ENCODE measurements at places on chromosomes 1 and 21.

DNA sequence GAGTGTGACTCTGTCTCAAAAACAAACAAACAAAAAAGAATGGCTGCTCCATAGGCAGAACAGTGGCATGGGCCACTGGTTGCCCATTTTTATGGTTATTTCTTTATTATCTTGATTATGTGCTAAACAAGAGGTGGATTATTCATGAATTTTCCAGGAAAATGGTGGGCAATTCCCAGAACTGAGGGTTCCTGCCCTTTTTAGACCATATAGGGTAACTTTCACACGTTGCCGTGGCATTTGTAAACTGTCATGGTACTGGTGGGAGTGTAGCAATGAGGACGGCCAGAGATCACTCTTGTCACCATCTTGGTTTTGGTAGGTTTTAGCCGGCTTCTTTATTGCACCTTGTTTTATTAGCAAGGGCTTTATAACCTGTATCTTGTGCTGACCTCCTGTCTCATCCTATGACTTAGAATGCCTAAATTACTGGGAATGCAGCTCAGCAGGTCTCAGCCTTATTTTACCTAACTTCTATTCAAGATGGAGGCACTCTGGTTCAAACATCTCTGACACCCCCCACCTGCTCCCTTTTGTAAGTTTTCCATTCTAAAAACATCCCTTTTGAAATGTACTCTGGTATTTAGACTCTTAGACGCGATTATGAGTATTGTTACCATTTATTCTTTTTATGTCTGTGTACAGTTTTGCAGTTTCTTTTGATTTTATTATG, 57.1 kb downstream of the RAVER2 start:
- no peaks in the 10 kb centered on the region for H3K27me3 ChIP-seq
- no peak overlapping the region for H3K4me3 ChIP-seq
- H3K27ac ChIP-seq: no peak overlapping the region

GRCh38 chr1:15062479-15063099, 91.0 kb upstream of the TMEM51 start:
- no peak overlapping the region for H3K4me3 ChIP-seq
- no peak for ATAC-seq
- H3K4me1 ChIP-seq: no peaks in the 10 kb centered on the region
- no peak overlapping the region for H3K27ac ChIP-seq
- H3K27me3 ChIP-seq: peaks cover 3% of the 10 kb centered on the region

GRCh38 chr1:162335126-162335525, 41.5 kb downstream of the SPATA46 start:
- no peak for ATAC-seq
- no peak overlapping the region for H3K4me3 ChIP-seq
- H3K4me1 ChIP-seq: no peaks in the 10 kb centered on the region
- H3K36me3 ChIP-seq: no peaks in the 10 kb centered on the region
- peaks cover 24% of the 10 kb centered on the region for H3K27me3 ChIP-seq

- no peaks in the 10 kb centered on the region for H3K4me1 ChIP-seq
- ATAC-seq: no peak
- no peaks in the 10 kb centered on the region for H3K27me3 ChIP-seq
- no peak overlapping the region for H3K27ac ChIP-seq
- no peaks in the 10 kb centered on the region for H3K36me3 ChIP-seq
These were observed 164.7 kb downstream of the NEGR1 start for GRCh38 chr1:72117621-72118020.

- ATAC-seq: no peak
- no peak overlapping the region for H3K4me3 ChIP-seq
- H3K36me3 ChIP-seq: no peaks in the 10 kb centered on the region
- no peaks in the 10 kb centered on the region for H3K27me3 ChIP-seq
- H3K4me1 ChIP-seq: no peaks in the 10 kb centered on the region
These were observed 253.3 kb downstream of the PLPP3 start for GRCh38 chr1:56326056-56326455.

- H3K36me3 ChIP-seq: no peaks in the 10 kb centered on the region
- H3K27ac ChIP-seq: peak overlapping the region; percentile 97
- no peaks in the 10 kb centered on the region for H3K27me3 ChIP-seq
- H3K4me3 ChIP-seq: peak overlapping the region; percentile 81
These were observed 26.9 kb downstream of the CD244 start for GRCh38 chr1:160835751-160836150.

DNA sequence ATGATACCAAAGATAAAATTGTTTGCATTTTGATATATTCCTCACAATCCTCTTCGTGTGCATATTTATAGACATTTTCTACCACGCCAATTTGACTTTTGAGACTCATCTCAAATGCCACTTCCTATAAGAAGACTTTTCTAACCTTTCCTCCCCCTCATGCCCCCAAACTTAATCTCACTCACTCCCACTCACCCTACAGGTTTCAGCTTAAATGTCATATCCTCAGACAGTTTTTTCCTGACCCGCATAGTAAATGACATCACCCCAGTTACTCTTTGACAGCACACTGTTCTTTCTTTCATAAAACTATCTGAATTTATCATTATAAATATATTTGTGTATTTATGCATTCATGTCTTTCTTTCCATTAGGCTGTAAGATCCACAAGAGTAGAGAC, 29.6 kb upstream of the RGS8 start:
- peak overlapping the region; percentile 54 for H3K4me3 ChIP-seq
- H3K36me3 ChIP-seq: no peaks in the 10 kb centered on the region
- peak; percentile 37 for ATAC-seq
- H3K27me3 ChIP-seq: no peaks in the 10 kb centered on the region

- no peak overlapping the region for H3K27ac ChIP-seq
- H3K4me1 ChIP-seq: peaks cover 6% of the 10 kb centered on the region
- no peak overlapping the region for H3K4me3 ChIP-seq
- peaks cover 18% of the 10 kb centered on the region for H3K27me3 ChIP-seq
- ATAC-seq: no peak
These were observed 120.1 kb upstream of the RUNX3 start for GRCh38 chr1:25050165-25050564.

GRCh38 chr1:232057217-232057895, 430.8 kb downstream of the DISC1 start:
- no peak overlapping the region for H3K4me3 ChIP-seq
- H3K27ac ChIP-seq: no peak overlapping the region
- H3K36me3 ChIP-seq: no peaks in the 10 kb centered on the region
- no peaks in the 10 kb centered on the region for H3K27me3 ChIP-seq
- ATAC-seq: no peak

- H3K27ac ChIP-seq: no peak overlapping the region
- ATAC-seq: no peak
- no peaks in the 10 kb centered on the region for H3K4me1 ChIP-seq
- peaks cover 22% of the 10 kb centered on the region for H3K27me3 ChIP-seq
These were observed 111.6 kb upstream of the ERRFI1 start for GRCh38 chr1:8137481-8138244.

DNA sequence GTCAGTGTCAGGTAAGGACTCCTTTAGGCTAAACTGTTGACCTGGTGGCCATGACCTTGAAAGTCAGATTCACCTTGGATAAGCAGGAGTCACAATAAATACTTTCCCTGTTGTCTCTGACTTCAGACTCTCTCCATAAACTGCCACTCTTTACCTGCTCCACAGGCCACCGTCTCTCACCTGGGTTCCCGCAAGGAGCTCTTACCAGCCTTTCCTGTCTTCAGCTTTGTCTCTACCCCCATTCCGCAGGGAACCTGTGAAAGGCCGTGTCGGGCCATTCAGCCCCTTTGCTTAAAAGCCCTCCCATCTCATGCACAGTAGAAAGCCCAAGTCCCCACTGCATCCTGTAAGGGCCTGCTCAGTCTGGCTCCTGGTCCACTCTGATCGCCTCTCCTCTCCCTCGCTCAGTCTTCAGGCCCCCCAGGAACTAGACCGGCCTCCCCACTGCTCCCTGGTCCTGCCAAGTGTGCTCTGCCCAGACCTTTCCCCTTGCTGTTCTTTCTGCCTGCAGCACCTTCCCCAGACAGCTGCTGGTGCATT, 79.5 kb downstream of the ACTL8 start:
- no peaks in the 10 kb centered on the region for H3K4me1 ChIP-seq
- no peak overlapping the region for H3K4me3 ChIP-seq
- ATAC-seq: no peak
- H3K27me3 ChIP-seq: peaks cover 15% of the 10 kb centered on the region
